Motor neuron (in vitro differentiated cells): ENCODE measurements at places on chromosomes 11 and 22. TPM values are rescaled to one million over a fixed set of nuclear protein-coding genes. Genes with fewer than 3 reads are reported as not detected.
A peak's percentile ranks its signal among the peaks of the same experiment; 100 is the strongest.

- no peak for ATAC-seq
Observed at GRCh38 chr11:46967962-46968361, 31.4 kb downstream of the CSTPP1 start.

Gene TSPAN32
- total RNA-seq: 0.45 and 0.50 TPM in 2 replicates

DNA sequence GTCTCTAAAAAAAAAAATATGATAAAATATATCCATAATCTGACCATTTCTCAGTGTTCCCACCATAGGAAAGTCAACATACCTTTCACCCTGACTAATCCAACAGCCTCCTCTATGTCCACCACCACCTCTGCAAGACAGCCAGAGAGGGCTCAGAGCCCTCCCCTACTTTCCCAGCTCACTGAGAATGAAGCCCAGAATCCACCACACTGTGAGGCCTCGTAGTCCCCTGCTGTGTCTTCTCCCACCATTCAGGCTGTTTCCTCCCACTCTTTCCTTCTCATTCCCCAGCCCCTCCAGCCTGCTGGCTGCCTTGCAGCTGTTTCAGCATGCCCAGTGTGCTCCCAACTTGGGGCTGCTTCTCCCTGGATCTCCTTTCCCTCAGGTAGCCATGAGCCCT lies 27.0 kb downstream of the SGSM3 start:
- peak; percentile 4 for ATAC-seq

DNA sequence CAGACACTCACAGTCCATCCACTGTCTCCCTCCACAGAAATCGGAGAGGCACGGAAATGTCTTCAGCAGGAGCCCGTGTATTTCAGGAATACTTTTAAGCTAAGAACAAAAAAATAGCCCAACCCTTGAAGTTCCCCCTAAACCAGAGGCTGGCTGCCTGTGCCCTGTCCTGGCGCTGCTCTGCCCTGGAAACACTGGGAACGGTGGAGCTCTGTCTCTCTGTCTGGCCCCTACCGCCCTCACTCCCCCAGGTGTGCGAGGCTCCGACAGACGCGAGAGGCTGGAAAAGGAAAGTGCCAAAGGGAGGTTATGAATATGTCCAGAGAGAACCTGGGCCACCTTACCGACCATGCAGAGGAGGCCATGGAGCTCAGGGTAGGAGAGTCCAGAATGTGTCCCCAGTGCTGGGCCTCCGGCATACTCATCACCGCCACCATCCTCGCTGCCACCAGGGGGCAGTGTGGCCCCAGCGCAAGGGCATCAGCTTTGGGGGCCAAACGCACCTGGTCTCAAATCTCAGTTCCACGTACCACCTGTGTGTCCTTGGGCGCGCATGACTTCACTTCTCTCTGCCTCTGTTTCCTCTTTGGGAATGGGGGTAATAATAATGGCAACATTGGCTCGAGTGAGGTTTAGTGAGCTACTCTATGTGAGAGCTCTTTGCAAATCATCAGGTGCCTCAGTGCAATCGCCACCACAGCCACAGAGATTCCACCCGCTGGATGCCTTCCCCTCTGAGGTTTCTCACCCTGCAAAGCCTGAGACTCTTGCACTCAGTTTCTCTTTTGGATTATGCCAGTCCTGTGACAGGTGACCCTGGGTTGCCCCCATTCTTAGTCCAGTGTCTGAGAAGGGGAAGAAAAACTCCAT lies 10.4 kb upstream of the SLCO2B1 start:
- ATAC-seq: peak; percentile 12

DNA sequence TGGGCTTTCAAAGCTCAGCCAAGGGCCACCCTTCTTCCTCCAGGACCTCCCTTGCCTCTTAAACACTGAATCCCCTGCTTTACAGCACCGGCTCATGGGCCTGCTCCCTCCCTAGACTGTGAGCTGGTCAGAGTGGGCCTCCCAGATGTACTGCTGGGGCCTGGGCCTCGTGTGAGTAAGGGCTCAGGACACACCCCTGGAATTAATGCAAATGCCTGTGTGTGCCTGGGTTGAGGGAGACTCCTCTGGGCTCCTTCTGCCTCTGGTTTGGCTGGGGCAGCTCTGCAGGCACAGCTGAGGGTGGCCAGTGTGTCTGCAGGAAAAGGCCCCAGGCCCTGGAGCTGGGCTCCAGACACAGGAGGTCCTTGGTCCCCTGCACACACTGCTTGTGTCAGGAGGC lies 24.2 kb downstream of the ALX4 start:
- ATAC-seq: peak; percentile 92

DNA sequence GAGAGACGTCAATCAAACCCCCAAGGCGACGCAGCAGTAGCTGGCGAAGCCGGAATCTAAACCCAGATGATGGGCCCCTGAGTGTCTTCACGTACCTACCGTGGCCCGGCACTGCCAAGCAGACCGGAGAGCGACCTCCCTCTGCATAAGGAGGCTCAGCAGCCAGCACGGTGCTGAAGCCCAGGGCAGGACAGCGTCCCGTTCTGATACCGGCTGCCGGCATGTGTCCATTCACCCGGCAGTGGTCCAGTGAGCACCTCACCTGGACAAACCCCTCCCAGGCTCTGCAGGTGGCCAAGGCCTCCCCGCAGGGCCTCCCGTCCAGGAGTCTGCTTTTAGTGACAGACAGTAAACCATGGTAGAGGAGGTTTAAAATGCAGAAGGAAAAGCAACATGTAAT lies 142.0 kb downstream of the BRD1 start:
- no peak for ATAC-seq

Gene KLHDC7B
- 0.30 and 0.49 TPM in 2 replicates for total RNA-seq

DNA sequence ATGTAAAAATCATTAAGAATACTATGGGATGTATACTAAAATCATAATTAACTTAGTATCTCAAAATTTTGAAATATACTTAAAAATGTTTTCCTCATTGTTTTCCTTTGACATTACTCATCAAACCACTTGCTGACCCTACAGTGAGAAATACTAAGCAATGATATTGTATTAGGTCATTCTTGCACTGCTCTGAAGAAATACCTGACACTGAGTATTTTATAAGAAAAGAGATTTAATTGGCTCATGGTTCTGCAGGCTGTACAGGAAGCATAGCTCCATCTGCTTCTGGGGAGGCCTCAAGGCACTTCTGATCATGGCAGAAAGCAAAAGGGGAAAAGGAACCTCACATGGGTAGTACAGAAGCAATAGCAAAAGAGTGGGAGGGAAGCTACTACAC lies 950.9 kb upstream of the CHORDC1 start:
- no peak for ATAC-seq

- no peak for ATAC-seq
Observed at GRCh38 chr22:25027043-25027906, 74.8 kb downstream of the KIAA1671 start.

DNA sequence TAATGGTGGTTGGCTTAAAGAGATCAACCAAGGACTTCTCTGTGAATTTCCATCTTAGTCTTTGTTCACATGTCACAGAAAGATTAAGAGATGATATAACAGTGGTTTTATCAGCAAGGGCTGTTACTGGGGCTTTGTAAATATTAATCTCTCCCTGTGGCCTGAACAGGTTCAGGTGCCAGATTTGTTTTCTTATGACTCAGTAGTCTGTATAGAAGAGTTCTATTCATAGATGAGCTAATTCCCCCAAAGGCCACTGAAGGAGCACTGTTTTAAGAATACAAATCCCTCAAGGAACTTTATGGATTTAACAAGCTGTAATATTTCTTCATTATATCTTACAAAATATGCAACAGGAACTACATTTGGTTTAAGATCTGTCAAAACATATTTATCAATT lies 50.4 kb downstream of the TCP11L1 start:
- no peak for ATAC-seq
